ENCODE measurements at places on chromosomes 2 and 18. TPM values are rescaled to one million over a fixed set of nuclear protein-coding genes. Genes with fewer than 3 reads are reported as not detected.

Gene PNKD
- total RNA-seq, result 27.8 TPM

Gene NAT8
- total RNA-seq, result not detected

Gene SLC35G4
- total RNA-seq, result not detected

Gene STPG4
- 0.20 TPM for total RNA-seq

Gene HOXD13
- not detected for total RNA-seq

Gene KCNG2
- not detected for total RNA-seq

Gene IL1B
- total RNA-seq, result 11.9 TPM

Gene LCT
- 0.03 TPM for total RNA-seq

Gene XDH
- 2.7 TPM for total RNA-seq

Gene DSG1
- total RNA-seq, result not detected

Gene MEMO1
- 40.4 TPM for total RNA-seq

Gene FZD7
- total RNA-seq, result 24.8 TPM

Gene RESP18
- total RNA-seq, result not detected

Gene CRACDL
- 0.03 TPM for total RNA-seq

Gene ALPP
- total RNA-seq, result not detected

Gene EVX2
- total RNA-seq, result not detected

Measured in smooth muscle cell of the pulmonary artery (primary cell).